ENCODE measurements at places on chromosomes 11 and 22. TPM values are rescaled to one million over a fixed set of nuclear protein-coding genes. Genes with fewer than 3 reads are reported as not detected.

TBX10 gene
- not detected for total RNA-seq

LAMTOR1 gene
- 41.0 TPM for total RNA-seq

ARL14EP gene
- 68.8 TPM for total RNA-seq

RPUSD4 gene
- 37.1 TPM for total RNA-seq

APOBEC3G gene
- 1.9 TPM for total RNA-seq

IFTAP gene
- total RNA-seq, result 64.4 TPM

ZMAT5 gene
- 10.3 TPM for total RNA-seq

SCGB1A1 gene
- not detected for total RNA-seq
